Stimulated activated effector memory CD8-positive, alpha-beta T cell treated with anti-CD3 and anti-CD28 coated beads, Interleukin-12 subunit alpha, Interleukin-12 subunit beta, amount 100 ng/mL, for 72 hours (primary cell): ENCODE measurements at places on chromosomes 11 and 22.

DNA sequence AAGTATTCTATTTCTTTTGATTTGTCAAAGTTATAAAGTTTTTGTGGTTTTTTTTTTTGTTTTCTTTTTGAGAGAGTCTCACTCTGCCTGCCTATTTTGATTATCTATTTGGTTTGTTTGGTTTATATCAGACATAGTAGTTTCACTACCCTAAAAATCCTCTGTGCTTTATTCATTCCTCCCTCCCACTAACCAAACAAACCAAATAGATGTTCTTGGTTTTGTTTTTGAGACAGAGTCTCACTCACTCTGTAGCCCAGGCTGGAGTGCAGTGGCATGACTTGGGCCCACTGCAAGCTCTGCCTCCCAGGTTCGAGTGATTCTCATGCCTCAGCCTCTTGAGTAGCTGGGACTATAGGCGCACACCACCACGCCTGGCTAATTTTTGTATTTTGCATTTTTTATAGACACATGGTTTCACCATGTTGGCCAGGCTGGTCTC, 67.9 kb downstream of the ENTHD1 start:
- no peak for DNase-seq

GRCh38 chr22:38299770-38300102, 17.5 kb downstream of the CSNK1E start:
- no peak for DNase-seq

DNA sequence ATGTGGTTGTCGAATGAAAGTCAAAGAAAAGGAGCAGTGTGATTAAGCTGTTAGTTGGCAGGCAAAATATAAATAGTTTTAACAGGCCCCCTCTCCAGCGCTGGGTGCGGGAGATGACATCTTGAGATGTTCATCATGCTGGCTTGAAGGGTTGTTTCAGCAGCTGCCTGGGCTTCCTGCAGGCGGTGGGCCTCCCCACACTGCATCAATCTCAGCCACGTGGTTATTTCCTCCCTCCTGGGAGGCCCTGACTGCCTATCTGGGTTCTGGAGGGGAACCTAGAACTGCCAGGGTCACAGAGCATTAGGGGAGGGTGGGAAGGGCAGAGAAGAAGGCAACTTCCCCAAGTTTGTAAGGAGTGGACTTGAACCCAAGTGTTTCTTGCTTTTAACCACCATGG, 173.3 kb upstream of the SYT13 start:
- DNase-seq, result no peak

DNA sequence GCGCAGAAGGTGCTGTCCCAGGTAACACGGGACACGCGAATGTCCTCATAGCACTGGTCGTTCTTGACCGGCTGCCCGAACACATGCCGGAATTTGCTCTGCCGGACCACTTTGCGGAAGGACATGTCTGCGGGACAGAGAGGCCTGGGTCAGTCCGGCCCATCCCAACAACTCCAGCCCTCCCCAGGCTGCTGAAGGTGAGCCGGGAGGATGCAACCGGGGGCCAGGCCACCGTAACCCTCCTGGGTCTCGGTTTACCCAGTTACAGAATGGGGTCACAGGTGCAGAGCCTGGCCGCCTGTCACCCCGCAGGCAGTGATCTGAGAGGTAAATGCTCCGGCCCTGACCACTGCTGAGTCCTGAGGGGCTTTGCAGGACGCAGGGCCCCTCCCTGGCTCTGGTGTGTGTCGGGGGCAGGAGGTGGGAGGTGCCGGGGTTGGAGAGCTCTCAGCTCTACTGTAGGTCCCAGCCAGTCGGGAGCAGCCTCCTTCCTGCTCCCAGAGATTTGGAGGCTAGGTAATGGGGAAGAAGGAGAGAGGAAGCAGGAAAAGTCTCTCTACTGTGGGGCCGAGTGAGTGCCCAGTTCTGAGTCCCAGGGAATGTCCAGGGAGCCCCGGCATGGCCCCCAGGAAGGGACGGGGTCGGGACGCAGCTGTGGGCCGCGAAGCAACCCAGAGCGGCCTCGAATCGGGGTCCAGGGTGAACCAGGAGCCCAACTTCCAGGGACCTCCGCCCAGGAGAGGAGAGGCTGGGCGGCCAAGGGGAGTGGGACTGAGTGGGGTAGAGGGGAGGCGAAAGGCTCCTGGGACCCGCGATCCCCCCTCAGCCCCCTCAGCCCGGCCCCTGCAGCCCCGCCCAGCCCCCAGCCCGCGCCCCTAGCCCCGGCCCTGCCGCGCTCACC, 522 bp downstream of the CORO1B start:
- no peak for DNase-seq

DNA sequence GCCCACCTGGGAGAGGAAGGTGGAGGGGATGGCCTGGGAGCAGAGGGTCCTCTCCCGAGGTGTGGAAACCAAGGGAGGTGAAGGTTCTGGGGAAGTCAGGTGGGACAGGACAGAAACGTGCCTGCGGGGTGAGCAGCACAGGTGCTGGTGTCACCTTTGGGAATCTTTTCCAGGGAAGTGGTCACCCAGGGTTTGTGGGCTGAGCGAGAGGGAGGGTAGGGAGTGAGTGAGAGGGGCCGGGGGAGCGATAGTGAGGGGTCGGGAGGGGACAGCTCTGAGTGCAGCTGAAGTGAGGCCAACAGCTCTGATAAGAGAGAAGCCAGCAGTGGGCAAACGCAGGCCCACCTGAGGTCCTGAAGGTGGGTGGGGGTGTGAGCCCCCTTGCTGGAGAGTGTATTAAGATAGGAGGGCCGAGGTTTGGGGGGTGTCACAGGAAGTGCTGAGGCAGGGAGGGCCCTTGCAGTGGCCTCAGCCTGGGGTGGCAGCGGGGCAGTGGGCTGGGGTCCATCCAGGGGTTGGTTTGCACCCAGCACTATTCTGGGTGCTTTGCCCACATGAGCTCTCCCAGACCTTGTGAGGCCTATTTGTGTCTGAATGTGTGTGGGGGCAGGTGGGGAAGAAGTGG, 1.6 kb upstream of the SHANK3 start:
- no peak for DNase-seq

DNA sequence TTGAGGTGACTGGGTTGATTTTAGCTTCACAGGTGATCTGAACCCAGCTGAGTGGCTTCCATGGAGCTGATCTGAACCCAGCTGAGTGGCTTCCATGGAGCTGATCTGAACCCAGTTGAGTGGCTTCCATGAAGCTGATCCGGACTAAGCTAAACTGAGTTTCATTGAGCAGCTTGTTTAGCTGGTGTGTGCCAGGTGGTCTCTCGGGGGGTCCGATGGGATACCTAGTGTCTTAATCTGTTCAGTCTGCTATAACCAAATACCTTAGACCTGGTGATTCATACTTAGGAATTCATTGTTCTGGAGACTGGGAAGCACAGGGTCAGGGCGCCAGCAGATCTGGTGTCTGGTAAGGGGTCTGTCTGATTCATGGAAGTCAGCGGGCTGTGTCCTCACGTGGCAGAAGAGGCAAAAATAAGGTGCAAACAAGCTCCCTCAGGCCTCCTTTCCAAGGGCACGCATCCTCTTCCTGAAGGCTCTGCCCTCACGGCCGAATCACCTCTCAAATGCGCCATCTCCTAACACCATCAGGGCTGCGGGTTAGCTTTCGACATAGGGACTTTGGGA, 52.5 kb upstream of the KCNQ1OT1 start:
- DNase-seq, result no peak

DNA sequence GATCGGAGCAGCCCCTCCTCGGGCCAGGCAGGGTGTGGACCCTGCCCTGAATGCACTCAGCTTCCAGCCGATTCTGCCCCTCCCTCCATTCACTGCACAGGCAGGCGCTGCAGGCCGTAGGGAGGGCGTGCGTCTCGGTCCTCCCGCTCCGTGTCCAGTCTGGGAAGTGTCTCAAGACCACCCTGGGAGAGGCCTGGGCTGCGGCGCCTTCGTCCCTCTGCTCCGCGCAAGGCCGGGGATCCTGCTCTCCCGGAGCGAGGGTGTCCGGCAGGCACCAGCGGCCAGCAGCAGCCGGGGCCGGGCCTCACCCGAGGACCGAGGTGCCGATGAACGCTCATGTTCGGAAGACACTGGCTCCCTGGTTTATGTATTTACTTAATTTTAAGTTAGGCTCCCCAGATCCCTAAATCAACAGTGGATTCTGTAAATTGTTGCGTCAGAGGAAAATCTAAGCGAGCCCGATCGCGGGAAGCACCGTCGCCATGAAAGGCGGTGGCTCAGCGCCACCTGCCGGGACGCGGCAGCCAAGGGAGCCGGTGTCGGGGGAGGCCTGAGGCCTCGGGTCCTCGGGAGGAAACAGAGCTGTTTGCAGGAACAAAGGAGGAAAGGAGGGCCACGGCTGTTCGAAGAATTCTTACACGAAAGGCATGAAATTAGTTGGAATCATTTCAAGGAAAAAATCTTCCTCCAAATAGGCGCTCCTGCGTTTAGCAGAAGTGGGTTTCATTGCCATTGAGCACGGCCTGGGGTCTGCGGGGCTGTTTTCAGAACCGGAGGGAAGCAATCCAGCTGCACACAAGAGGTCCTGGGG, 195.3 kb downstream of the BRD1 start:
- no peak for DNase-seq

- no peak for DNase-seq
These were observed 45.6 kb upstream of the POLD3 start for GRCh38 chr11:74546752-74547151.

DNA sequence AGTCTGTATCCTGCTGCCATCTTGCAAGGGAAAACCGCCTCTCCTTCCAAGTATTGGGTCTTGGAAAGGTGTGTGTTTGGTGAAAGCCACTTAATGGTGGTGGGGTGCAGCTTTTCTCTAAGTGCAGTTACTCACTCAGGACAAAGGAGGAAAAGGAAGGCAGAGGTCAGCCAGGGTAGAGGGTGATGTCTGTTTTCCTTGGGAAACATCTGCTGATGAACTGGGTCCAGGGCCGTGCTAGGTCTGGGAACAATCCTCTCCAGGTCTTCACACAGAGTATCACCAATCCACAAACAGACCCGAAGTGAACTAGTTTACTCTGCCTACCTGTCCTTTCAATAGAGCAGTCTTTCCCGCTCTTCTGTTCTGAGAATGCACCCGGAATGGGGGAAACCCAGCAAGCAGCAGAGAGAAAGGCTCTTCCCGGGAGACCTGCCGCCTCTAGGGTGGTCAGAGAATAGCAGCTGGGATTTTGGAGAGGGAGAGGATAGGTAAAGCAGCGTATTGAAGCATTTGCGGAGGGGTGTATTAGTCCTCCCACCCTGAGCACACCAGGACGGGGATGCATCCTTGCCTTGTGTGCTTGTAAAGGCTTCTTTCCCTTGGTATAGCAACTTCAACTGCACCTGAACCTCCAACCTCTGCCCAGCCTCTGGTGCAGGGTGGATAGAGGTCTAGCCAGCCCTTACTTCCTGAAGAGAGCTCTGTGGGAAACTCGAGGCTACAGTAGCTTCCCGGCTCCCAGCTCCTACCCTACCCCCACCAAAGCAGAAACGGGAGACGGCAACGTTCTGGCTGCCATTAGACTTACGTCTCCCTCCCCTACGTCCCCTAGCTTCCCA, 20.7 kb downstream of the LHFPL7 start:
- no peak for DNase-seq

GRCh38 chr11:105046898-105047579, 1.9 kb upstream of the CARD16 start:
- DNase-seq, result no peak

GRCh38 chr11:31646216-31646615, 136.6 kb downstream of the ELP4 start:
- DNase-seq, result no peak

DNA sequence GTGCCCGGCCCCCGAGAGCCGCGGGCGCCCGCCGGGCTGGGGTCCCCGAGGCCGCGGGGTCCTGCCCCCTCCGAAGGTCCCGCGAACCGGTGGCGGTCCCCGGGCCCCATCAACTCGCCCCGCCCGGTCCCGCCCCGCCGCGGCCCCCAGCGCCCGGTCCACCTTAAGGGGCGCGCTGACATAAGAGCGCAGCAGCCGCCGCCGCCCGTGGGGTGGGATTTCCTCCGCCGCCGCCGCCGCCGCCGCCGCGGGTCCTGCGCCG, at the start of gene ZDHHC8:
Gene ZDHHC8, plus strand, starts transcription at position 208 of the 262 bp plus-strand sequence. CDS start 144 bp downstream, outside the sequence.
- no peak for DNase-seq
